ENCODE measurements at places on chromosomes 7 and 10.

DNA sequence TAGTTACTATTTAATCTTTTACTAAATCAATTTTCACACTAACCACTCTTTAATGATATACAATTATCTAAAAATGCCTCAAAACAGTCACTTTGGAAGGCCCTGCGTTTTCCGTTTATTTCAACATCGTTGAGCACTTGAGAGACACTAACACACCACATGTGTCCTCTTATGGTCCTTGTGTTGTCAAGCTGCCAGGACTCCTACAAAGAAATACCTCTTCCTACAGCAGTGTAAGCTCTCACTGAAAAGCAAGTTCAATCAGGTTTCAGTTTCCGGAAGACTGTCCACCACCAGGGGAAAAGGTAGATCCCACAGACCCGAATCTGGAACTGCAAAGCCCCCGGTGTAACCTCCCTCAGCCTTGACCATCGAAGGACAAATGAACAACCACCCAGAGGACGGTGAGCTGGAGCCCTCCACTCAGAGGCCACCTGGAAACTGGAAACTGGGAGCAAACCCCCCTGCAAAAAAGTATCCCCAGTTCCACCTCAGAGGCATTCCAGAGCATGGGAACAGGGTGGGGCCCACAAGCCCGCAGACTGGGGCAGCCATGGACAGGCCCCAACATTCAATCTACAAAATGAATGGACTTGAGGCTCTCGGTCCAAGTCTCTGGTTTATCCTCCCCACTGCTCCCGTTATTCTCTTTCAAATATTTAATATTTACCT, 37.6 kb downstream of the KCNH2 start:
- peak; percentile 74 for DNase-seq

- no peak for DNase-seq
Observed at GRCh38 chr10:7788639-7789286, 786 bp downstream of the ATP5F1C start.

- no peak for DNase-seq
Observed at GRCh38 chr7:100888988-100889750, at the start of gene UFSP1. TSS of gene UFSP1 (minus strand) at chr7:100889715. CDS start at chr7:100889271, 444 bp downstream.

GRCh38 chr10:58516119-58516518, 3.4 kb downstream of the BICC1 start:
- no peak for DNase-seq

GRCh38 chr7:138258197-138258559, 181.9 kb downstream of the AKR1D1 start:
- no peak for DNase-seq

DNA sequence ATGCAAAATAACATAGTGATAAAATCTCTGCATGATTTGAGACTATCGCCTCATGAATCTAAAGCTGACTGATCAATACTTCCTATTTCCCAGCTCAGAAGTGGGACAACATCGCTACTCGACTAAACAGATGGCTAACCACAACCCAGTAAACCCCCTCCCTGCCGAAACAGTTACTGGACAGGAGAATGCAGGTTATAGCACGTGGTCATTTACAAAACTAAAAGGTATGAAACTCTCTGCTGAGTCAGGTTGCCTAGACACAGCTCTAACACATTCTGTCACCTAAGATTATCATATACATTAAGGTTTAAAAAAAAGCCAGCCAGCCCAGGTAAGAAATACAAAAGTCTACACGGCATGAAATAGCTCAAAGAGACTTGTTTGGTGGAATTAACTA, 64.0 kb downstream of the CTBP2 start:
- no peak for DNase-seq

GRCh38 chr10:48494073-48494472, 110.8 kb downstream of the ARHGAP22 start:
- DNase-seq: no peak

DNA sequence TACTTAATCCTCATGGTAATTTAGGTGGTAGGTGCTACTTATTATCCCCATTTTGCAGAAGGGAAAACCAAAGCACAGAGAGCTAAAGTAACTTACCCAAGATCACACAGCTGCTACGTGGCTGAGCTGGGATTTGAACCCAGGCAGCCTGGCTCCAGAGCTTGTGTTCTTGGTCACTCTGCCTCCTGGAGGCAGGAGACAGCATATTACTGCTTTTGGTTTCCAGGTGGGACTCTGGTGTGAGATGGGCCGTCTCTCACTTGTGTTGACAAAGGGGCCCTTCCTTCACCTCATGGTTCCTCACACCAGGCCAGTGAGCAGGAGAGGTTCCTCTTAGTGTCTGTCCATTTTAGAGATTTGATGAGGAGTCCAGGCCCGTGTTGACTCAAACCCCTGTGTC, 79.8 kb upstream of the PPIF start:
- DNase-seq: no peak

- DNase-seq: no peak
Observed at GRCh38 chr10:110355141-110355831, 50.6 kb upstream of the SMNDC1 start.

GRCh38 chr7:150307904-150308303, 15.3 kb upstream of the LRRC61 start:
- DNase-seq: no peak

GRCh38 chr10:111579473-111579872, 502.6 kb downstream of the ADRA2A start:
- no peak for DNase-seq

GRCh38 chr7:50681432-50682045, 101.2 kb downstream of the GRB10 start:
- no peak for DNase-seq

GRCh38 chr10:77787440-77787839, 139.1 kb downstream of the DLG5 start:
- no peak for DNase-seq

DNA sequence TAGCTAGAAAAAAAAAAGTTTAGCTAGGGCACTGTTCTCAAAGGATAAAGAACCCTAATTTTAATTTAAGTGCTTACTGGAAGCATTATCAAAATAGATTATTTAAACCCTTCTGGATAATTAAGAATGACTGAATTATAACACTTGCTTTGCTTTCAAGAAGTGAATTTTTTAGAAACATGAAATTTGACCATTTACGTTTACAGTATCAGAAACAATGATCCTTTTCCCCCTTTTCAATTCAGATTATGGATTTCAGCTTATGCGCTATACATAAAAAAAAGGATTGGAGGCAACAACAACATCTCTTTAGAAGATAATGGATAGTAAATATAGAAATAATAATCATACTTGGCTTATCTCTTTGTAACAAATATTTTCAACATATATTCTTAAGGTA, 39.2 kb downstream of the CREM start:
- DNase-seq: no peak

- DNase-seq: no peak
Observed at GRCh38 chr10:23395017-23395416, 43.9 kb upstream of the OTUD1 start.

DNA sequence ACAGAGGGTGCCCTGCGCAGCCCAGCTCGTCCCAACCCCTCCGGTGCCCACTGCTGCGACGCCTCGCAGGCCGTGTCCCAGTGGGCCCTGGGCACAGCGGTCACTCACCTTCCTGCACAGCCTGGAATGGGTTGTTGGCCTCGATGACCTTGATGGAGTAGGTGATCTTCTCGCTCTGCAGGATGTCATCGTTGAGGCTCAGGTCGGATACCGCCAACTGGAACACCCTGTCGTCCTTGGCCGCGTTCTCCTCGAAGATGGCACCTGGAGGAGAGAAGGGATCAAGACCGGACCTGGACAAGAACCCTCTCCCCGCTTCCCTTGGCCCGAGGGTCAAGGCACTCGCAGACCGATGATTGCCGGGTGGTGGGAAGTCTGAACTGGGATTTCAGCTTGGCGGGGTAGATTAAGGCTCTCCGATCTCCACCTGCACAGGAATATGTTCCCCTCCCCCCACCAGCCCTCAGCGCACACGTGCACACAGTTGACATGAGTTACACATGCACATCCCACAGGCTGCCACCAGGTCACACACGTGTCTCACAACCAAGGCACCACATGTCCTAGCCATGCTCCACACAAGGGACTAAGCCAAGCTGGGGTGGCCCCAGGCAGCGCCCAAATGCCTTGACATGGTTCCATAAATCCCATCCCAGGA, 2.6 kb downstream of the GRID1 start:
- no peak for DNase-seq

DNA sequence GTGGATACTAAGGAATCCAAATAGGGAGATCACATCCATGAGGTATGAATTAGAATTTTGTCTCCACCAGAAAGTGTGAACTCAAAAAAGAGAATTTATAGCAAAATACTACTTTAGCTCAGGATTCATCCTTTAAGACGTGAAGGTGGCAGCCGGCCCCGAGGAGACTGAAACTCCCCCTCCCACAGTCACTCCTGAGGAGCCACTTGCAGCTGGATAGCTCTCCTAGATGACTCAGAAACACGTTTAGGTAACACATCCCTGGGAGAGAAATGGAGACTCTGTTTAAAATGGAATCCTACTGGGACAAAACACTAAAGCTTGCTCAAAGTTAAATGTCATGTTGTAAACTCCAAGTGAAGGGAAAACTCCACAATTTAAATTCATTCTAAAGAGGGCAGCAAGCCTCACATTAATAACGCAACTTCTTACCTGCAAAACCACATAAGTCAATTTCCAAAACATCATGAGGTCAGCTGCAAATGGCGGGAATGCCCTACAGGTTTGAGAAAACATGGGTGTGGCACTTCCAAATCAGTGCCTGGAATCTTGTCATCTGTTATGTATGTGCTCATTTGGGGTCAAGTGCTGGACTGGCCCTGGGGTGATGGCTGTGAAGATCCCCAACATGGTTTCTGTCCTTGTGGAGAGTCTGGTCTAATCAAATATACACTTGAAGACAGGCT, 46.2 kb downstream of the ICA1 start:
- DNase-seq: no peak

DNA sequence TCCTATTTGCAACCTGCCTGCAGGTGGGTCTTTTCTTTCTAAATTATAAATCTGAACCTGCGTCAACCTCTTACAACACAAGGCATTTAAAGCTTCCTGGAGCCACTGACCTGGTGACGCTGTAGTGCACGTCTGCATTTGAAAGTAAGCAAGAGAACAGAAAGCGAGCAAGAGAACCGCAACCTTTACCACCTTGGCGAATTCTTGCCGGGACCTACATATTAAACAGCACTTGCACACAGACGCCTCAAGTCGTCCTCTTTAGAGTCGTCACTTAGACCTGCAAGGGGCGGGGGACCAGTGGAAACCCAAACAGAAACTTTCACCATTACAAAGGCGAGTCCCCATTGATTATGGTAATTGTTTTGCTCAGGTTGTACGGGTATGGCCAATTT, 9.5 kb downstream of the GLI3 start:
- DNase-seq: no peak

DNA sequence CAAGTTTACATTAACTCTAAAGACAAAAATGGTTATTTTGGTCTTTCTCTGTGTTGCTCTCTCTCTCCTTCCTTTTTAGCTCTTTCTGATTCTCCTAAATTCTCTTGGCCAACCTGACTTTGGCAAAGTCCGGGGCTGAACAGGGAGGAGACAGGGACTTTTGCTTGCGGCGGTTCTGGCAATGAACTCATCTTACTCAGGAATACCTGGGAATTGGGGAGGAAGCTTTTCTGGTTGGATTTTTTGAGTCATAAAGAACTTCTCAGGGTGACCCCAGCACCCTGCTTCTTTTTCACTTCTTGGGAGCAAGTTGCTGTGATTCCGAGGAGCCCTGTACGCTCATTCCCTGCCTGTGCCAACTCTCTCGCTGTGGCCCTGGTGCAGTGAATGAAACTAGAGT, 16.0 kb downstream of the GATA3 start:
- DNase-seq: no peak

- DNase-seq: no peak
Observed at GRCh38 chr7:45033931-45034290, 33.9 kb downstream of the CCM2 start.

GRCh38 chr10:112288486-112288885, 5.3 kb downstream of the TECTB start:
- DNase-seq: no peak

GRCh38 chr10:122435212-122435827, 19.1 kb upstream of the ARMS2 start:
- DNase-seq: peak; percentile 16

DNA sequence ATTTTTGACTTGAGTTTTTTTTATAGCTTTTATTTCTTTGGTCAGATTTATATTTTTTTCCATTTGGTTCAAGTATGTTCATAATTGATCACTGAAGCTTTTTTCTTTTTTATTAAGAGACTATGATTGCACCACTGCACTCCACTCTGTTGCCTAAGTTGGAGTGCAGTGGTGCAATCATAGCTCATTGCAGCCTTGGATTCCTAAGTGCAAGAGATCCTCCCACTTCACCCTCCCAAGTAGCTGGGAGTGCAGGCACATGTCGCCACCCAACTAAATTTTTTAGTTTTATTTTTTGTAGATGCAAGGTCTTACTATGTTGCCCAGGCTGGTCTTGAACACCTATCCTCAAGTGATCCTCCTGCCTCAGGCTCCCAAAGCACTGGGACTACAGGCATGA, 97.7 kb upstream of the KIF5B start:
- DNase-seq: no peak

GRCh38 chr10:118373786-118374185, 31.7 kb upstream of the FAM204A start:
- no peak for DNase-seq

DNA sequence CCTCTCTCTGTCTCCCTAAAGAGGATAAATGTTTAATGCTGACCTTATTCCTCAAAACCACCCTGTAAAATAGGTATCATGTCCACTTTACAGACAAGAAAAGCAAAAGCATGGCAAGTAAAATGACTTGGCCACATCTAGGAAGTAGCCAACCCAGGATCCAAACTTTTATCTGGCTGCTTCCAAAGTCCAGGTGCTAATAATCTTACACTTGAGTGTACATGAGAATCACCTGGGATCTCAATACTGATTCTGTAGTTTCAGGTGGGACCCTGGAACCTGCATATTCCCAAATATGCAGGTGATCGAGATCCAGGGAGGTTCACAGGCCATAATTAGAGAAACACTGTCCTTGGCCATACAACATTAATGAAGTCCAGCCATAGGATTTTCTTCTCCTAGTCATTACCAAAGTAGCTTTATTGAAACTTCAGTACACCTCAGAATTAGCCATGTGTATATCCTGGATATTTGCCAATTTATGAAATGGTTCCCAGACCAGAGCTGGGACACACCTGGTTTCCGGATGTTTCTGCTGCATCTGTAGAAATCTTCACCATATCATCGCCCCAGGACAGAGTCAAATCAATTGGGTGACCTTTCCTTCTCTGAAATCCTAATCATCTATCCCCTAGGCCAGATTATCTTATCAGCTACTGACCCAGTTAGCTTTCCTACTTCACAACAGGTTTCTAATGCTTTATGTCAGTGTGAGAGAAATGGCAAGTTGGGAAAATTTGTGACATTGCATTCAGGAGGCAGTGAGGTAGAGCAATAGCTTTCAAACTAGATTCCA, 119.1 kb upstream of the KMT2E start:
- no peak for DNase-seq

- peak; percentile 91 for DNase-seq
Observed at GRCh38 chr7:82810558-82811259, 352.0 kb downstream of the PCLO start.

DNA sequence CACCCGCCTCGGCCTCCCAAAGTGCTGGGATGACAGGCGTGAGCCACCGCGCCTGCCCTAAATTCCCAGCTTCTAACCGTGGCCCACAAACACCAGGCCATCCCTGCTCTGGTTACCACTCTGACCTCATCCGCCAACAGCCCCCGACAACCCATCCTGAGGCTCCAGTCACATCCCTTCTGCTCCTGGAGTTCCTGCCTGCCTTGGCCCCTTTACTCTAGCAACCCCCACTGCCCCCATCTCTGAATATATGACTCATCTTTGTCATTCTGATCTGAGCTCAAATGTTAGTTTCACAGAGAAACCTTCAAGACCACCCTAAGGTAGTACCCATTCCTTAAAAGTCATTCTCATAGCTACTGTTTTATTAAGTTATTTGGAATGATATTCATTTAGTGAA, 26.6 kb downstream of the RHEB start:
- no peak for DNase-seq

GRCh38 chr10:87659571-87660483, at the start of gene PAPSS2:
TSS of gene PAPSS2 (plus strand) at chr10:87659878. CDS start at chr10:87659982, 104 bp downstream.
- peak; percentile 7 for DNase-seq
